Vagina (tissue), 2 donors: ENCODE measurements at places on chromosomes 3 and 15. TPM values are rescaled to one million over a fixed set of nuclear protein-coding genes. Genes with fewer than 3 reads are reported as not detected.

CHRFAM7A gene
- not detected for total RNA-seq

LARP6 gene
- 50.6 TPM for total RNA-seq

DLG1 gene
- 115 TPM for total RNA-seq

TMEM158 gene
- total RNA-seq = 1.2 TPM

CLDN1 gene
- total RNA-seq = 48.6 TPM

KLF13 gene
- 30.9 TPM for total RNA-seq

GRIP2 gene
- total RNA-seq = 0.98 TPM

INKA1 gene
- total RNA-seq = 12.5 TPM

AGTR1 gene
- 12.0 TPM for total RNA-seq

MAPKAPK3 gene
- 38.1 TPM for total RNA-seq

GPR87 gene
- 12.3 TPM for total RNA-seq

EHD4 gene
- 24.6 TPM for total RNA-seq

ASB14 gene
- total RNA-seq = not detected

HAUS2 gene
- 25.8 TPM for total RNA-seq

LMOD3 gene
- not detected for total RNA-seq

ECE2 gene
- total RNA-seq = 1.7 TPM

FOXL2 gene
- total RNA-seq = 1.5 TPM

CLDN18 gene
- not detected for total RNA-seq

LRRC49 gene
- 8.8 TPM for total RNA-seq

MORC1 gene
- total RNA-seq = not detected

PLA2G4D gene
- total RNA-seq = 26.5 TPM

AEN gene
- 18.4 TPM for total RNA-seq

CDHR4 gene
- total RNA-seq = not detected

FBXW12 gene
- total RNA-seq = not detected

TLR9 gene
- total RNA-seq = not detected

VWA5B2 gene
- 0.98 TPM for total RNA-seq

NR1I2 gene
- total RNA-seq = not detected

CHRM5 gene
- not detected for total RNA-seq

GRAMD2A gene
- total RNA-seq = 7.4 TPM

PCOLCE2 gene
- 136 TPM for total RNA-seq
